Kidney capillary endothelial cell (primary cell): ENCODE measurements at places on chromosomes 5 and 9.

DNA sequence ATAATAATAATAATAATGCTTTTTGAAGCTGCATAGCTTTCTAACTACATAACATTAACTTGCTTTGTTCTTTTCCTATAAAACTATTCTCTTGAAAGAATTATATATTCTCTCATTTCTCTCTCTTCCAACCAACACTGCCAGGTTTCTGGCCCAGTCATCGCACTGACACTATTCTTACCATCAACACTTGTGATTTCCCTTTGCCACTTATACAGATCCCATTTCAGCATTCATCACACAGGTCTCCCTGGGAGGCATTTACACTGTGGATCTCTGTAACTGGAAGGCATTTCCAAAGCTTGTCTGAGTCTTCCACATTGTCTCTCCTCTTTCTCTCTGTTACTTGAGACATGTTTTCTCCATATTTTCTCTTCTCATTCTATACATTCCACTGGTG, 777.8 kb upstream of the ACO1 start:
- DNase-seq = no peak

DNA sequence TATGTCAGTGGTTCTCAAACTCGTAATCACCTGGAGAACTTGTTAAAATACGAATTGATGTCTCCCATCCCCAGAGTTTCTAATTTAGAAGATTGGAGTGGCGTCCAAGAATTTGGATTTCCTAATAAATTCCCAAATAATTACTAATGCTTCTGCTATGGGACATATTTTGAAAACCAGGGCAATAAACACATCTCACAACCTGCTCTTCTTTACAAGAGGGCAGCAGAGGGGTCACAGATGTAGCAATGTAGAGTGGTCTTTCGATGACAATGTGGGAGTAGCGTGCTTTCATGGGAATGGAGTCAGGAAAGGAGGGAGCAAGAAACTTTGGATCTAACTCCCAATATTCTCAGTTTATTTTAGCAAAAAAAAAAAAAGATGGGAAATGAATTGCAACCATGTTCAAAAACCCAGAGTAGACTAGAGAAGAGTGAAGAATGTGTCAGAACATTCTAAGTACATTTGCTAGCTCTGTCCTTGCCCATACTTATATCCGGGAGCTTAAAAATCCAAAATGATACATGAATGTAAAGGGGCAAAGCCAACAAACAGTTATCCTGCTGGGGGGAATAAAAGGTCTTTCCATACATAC, 33.8 kb upstream of the ALDH1A1 start:
- DNase-seq = no peak

DNA sequence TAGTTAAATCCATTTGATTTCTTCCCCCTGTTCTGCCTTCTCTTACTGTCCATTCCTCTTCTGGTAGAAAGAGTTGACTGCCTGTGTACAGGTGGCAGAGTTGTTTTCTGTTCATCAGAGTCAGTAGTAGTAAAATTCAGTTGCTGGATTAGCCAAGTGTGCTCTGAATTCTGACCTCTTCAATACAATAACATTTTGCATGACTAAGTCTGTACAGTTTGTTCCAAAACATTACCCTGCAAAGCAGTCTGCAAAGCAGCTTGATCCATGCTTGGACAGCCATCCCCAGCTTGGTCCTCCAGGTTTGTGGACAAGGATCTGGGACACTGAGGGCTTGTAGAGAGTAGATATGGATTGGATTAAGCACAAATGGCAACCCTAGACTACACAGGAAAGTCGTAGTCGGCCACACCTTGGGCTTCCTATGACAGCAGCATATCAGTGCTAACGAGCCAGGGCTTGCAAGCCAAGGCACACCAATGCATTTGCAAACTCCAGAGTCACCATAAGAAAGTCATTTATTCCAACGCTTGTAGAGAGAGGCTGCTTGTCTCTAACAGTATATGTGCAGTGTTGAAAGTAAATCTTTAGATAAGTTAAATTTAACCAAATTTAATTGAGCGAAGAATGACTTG, 25.2 kb downstream of the IL12B start:
- DNase-seq = no peak

GRCh38 chr5:78497573-78498533, 137.4 kb downstream of the SCAMP1 start:
- no peak for DNase-seq

- peak; percentile 51 for DNase-seq
Measured at GRCh38 chr9:81874931-81875330, 53.3 kb upstream of the SPATA31D4 start.

DNA sequence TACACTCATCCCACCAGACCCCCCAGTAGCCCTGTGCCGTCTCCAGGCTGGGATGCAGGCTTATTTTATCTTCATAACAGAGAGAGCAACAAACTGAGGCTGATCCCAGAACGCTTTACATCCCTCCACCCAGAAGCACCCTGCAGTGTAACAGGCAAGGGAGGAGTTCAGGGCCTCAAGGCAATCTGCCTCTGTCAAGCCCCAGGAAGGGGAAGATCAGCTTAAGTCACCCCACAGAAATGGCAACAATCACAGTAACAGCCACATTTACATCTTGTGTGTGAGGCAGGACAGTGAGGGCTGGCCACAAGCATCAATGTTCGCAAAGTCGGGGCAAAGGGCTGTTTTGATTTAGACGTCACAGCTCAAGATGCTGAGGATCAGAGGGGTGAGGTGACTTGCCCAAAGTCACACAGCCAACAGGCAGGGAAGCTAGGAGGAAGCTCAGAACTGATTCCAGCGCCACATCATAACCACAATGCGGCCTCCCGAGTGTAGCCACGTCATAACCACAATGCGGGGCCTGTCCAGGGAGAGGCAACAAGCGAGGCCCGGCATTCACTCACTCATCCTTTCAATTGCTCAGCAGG, 14.4 kb downstream of the STK10 start:
- DNase-seq = no peak

- no peak for DNase-seq
Measured at GRCh38 chr9:124047251-124047672, 35.7 kb downstream of the LHX2 start.

DNA sequence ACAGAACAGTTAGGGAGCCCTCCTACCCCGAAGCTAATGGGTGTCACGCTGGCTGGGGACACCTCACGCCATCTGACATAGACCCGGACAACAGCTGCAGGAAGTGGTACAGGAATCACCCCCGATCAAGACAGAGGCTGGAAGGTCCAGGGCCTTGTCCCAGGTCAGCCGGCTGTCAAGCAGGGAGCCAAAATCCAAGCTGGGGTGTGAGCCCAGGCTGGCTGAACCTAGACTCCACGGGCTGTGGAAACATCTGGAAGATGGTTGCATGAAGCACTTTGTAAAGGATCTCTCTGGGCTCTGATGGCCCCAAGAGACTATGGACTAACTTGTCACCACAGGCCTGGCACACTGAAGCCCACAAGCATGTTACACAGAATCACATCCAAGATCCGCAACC, 68.9 kb upstream of the STXBP1 start:
- DNase-seq = no peak

GRCh38 chr5:177507165-177507564, 2.5 kb downstream of the DOK3 start:
- DNase-seq = no peak

- DNase-seq = no peak
Measured at GRCh38 chr5:82097-82496, 9.9 kb upstream of the PLEKHG4B start.

- DNase-seq = no peak
Measured at GRCh38 chr9:121120386-121120785, 45.6 kb downstream of the CNTRL start.

GRCh38 chr5:36162810-36163486, 11.0 kb downstream of the SKP2 start:
- no peak for DNase-seq

DNA sequence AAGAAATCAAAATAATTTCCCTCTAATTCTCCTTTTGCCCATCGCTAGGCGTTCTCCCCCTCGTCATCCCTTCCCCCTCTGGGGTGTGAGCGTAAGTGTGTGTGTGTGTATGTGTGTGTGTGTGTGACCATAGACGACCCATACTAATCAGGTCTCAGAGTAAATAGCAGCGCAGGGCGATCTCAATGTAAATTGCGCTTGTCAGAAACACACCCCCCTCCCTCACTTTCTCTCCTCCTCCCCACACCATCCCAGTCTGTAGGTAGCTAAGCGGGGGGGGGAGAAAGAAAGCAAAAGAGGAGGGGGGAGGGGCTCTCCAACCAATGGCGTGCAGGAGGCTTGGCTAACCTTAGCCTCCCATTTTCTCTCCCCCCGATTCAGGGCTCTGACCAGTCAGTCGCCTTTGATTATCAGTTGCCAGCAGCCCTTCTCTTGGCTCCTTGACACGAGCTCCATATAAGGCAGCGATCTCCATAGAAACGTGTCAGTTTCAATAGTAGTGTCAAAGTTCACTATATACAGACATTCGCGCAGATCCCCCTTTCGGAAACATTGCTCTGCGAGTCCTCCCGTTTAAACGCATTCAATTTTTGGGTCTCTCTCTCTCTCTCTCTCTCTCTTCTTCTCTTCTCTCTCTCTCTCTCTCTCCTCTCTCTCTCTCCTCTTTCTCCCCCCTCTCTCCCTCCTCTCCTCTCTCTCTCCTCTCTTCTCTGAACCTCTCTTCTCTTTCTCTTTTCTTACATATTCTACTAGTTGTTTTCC, at the start of gene NR2F1:
Gene NR2F1, plus strand, starts transcription at position 546 of the 762 bp plus-strand sequence. CDS start 1,802 bp downstream, outside the sequence.
- peak; percentile 82 for DNase-seq

- DNase-seq = no peak
Measured at GRCh38 chr5:1882337-1883119, at the start of gene IRX4. Gene IRX4 (minus strand): TSS chr5:1882925. CDS start chr5:1882647, 278 bp downstream.

DNA sequence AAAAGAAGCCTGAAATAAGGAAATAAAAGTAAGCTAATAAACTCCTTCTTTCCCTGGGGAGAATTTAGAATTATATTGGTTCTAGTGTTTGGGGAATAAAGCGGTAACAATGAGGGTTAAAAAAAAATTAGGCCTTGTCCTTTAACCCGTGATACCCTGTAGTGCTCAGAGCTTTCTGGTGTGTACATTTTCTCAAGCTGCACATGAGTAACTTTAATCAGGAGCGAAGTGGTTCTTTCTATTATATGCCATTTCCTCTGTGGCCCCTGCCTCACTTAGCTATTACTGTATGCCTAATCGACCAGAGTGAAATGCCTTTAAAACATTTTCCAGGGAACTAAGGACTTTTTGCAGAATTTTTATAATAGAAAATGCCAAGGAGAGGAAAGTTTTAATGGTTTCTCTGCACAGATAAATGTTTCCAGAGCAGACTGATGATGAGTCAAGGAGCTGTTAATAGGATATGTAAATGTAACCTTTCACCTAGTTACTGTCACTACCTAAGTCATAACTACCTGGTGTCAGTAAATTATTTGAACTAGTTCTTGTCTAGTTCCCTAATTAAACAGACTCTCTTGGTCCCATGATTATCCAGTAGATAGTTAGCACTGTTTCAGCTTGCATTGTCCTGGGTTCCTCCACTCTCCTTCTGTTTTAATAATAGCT, 7.6 kb downstream of the PAM start:
- no peak for DNase-seq

- DNase-seq = no peak
Measured at GRCh38 chr9:85421641-85422040, 320.1 kb downstream of the AGTPBP1 start.

GRCh38 chr5:37767961-37768360, 71.9 kb downstream of the GDNF start:
- no peak for DNase-seq

- peak; percentile 47 for DNase-seq
Measured at GRCh38 chr9:69027355-69028097, 8.0 kb upstream of the FXN start.

GRCh38 chr5:59489551-59489950, 404.0 kb downstream of the PDE4D start:
- DNase-seq = no peak

DNA sequence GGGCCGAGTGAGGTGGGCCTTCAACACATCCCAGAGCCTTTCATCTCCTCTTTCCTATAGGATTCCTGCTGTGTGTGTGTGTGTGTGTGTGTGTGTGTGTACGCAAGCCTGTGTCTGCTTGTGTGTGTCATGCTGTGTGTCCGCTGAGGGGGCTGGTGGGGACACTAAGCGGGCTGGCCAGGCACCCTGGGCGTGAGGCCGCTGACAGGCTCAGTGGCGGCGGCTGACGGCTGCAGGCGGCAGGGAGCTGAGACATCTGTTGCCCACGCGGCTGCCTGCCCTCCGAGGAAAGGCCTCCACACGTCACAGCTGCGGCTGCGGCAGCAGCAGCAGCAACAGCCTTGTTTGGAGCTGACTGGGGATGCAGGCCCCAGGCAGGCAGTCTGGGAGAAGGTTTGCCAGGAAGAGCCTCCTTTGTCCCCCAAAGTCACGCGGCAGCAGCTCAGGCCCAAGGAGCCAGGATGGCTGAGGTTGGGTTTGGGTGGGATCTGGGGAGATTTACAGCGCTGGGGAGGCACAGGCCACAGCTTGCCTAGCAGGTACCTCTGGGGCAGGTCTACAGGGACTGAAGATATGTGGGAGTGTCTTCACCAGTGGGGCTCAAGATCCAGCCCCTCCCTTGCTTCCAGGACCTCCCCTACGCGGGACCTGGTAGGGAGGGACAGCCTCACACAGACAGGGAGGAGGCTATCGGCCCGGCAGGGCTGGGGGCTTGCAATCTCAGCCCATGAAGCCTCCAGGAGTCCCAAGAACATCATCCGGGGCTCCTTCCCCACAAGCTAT, 1.8 kb downstream of the PDLIM4 start:
- no peak for DNase-seq

DNA sequence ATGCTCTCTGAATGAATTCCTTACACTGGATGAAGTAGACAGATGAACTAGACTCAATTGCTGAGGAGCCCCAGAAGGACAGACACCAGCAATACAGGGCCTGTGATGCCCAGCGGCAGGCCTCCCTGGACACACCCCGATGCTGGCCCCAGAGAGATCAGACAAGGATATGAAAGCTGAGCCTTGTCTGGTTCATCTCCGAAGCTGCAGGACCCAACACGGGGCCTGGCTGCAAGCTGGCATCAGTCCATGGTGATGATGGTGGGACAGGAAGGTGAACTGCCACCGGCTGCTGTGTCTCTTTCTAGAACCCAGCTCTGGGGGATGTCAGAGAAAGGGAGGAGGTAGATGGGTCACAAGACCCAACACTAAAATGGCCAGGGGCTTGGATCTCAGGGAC, 104.0 kb upstream of the LMX1B start:
- DNase-seq = no peak

DNA sequence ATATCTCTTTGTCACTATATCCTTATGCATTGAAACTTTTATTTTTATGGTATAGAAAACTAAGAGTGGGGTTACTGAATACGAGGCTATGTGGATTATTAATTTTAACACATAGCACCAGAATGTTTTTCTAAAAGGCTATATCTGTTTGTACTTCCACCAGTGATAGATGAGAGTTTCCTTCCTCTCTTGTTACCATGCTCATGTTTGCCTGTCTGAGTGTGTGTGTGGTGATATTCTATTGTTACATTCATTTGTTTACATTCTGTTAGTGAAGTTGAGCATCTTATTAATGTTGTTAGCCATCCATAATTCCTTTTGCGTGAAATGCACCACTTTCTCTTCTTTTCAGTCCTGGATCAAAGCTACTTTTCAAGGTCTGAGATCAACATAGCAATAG, 54.1 kb upstream of the ALDH1A1 start:
- DNase-seq = no peak

- no peak for DNase-seq
Measured at GRCh38 chr9:30928045-30928444, 1456.4 kb upstream of the ACO1 start.
